Thoracic aorta (tissue), 2 donors: ENCODE measurements at places on chromosomes 16 and 17.

- no peak for DNase-seq
Measured at GRCh38 chr16:1133271-1133670, 19.6 kb upstream of the CACNA1H start.

DNA sequence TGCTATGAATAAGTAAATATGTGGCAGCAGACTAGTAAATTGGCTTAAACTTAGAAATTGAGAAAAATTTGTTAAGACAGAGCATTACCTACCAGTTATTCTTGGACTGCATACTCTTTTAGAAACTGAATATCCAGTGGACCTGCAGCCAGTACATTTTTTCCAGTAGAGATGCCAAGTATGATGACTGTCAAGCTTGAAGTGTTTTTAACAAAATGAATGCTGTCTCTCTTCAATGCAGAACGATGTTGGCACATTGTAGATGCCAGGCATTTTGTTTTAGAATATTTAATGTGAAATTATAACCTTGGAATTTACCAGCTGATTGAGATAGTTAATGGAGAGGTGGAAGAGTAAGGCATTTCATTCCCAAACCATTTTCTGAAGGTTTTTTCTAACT is 52.5 kb downstream of the NFAT5 start:
- DNase-seq: no peak

DNA sequence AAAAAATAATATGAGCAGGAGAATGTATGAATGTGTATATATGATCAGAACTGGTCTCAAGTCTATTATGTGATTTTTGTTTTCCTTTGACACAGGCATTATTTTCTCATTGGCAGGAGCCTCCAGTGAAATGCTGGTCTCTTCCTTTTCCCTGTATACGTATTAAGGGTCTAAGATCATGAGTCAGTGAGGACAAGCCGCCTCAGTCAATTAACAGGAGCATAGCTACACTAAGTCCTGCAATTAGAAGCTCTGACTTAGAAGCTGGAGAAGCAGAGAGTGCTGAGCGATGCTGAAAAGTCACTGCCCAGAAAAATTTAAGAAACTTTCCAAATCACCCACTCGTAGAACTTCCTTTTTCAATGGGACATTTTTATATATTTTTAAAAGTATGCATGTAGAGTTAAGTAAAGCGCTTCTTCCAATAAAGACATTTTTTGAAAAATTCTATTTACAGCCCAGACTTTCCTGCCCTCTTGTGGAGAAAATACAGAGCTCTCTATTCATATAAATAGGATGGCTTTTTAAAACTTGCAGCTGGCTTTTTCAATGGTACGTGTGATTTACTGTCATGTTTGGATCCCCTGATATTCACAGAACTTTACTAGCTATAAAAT is 70.2 kb upstream of the PSMD7 start:
- DNase-seq: no peak

- no peak for DNase-seq
Measured at GRCh38 chr17:77439189-77440018, 298.6 kb downstream of the SEC14L1 start.

DNA sequence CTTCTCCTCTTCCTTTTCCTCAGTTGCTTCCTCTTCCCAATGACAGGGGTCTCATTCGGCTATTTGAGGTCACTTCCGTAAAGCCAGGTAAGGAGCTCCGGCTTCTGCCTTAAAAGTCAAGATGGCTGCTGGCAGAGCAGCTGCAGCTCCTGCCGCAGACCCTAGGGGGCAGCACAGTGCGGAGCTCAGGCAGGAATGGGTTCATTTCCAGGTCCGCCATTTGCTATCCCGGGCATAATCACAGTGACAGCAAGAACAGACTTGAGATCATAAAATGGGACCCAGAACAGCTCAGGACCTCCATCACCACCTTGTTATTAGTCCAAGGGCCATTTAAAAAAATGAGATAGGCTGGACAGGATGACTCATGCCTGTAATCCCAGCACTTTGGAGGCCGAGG is 199.5 kb downstream of the ZNF18 start:
- no peak for DNase-seq

DNA sequence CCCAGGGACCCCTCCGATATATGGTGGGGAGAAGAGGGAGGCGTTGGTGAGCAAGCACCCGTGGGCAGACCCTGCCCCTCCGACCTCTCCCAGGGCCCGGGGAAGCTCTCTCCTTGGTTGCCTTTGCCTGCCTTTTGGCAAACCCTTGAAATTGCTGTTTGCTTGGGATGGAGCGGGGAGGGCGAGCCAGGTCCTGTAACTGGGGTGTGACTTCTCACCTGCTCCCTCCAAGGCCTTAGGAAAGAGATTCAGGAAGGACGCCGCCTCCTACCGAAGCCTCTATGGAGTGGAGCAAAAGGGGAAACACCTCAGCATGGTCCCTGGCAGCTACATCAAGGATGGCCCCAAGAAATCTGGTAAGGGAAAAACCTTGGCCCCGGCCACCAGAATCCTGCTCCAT is 4.6 kb downstream of the C16orf78 start:
- DNase-seq: no peak

DNA sequence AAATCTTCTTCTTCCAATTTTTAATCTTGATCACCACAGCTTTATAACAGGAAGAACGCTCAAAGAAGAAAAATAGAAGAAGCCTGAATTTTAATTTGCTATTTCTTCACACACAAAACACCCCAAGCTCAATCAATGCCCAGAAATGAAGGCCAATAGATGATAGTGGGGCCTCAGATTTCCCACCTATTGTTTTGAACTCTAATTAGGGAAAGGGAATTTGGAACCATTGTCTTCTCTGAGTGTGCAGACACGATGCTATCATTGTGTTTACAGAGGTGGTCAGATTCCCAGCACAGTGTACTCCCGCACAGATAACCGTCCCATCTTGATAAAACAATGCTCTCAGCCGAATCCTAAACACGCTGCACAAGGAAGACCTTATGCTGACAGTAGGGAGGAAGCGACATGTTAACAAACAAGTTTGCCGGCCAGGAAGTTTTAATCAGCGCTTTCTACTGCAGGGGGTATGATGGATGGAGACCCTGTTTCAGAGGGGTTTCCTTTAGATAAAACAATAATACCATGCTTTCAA is 684.7 kb downstream of the MAF start:
- DNase-seq: no peak

DNA sequence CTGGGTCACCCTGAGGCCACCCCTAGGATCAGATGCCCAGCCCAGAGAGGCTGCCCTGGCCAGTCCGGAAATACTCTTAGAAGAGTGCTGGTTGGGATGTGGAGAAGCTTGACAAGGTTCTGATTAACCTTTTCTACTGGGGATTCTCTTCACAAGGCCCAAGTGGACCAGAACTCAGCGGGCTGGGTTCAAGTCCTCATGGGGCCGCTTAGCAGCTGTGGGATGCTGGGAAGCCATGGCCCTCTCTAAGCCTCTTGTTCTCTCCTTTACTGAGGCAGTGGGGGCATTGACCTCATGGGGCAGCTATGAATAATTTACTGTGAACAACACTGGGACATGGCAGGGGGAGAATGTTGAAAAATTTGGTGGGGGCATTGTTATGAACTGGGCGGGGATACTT is 92.8 kb downstream of the CYLD start:
- no peak for DNase-seq

DNA sequence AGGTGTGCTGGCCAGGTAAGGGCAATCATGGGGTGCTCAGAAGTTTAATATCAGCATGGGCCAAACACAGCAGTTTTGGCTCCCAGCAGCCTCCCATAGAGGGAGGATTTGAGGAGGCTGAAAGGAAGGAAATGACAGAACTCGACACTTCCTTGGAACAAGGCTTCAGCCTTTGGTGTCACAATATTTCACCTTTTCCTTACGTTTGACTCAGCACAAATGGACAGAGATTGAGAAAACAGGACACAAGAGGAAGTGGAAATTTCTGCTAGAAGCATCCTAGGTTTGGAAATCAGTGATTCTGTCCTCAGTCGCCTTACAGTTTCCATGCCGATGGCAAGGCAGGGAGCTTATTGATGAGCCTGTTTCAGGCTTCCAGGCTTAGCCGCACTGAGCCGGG is 181.4 kb downstream of the MAF start:
- DNase-seq: no peak
